ENCODE measurements at places on chromosomes 3 and 15.
A peak's percentile ranks its signal among the peaks of the same experiment; 100 is the strongest.

DNA sequence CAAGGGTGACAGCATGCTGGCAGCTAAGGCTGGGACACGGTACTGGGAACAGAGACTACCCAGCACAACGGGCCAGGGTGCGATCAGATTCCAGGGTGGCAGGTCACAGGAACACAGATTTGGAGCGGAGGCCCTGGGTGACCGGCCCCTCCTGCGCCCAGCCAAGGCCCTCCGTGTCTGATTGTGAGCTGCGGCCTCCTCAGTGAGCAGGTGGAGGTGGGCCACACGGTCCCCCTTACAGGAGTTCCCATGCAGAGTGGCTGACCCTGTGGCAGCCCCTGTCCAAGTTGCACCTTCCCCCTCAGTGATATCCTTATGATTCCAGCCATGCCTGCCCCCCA is 28.9 kb upstream of the PARL start:
- DNase-seq: no peak

DNA sequence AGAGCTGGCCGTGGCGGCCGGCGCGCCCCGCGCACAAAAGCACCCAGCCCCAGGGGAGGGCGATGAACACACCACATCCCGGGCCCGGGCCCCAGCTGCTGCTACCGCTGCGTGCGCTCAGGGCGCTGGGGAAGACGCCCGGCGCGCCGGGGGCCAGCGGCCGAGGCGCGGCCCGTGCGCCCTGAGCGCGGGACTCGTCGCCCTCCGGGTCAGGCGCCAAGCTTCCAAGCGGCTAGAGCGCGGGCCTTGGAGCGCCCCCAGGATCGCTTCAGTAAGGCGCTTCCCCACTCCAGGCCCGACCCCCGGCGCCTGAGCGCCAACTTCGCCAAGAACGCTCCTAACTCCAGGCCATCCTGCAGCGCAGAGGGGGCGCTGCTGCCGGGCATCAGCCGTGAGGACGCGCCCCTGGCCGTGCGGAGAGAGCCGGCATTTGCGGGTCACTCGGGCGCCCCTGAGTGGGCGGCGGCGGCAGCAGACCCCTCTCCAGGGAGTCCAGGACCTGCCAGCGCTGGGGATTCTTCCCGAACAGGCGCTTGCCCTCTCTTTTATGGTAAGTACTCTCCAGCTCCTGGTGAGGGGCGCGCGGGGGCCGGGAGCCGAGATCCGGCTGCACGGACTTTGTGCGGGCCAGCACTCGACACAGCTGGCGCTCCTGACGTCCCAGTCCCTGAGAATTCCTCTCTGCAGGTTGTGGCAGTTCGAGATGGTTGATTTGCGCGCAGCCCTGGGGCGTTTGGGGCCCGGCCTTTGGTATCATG is 475 bp downstream of the SPSB4 start:
- no peak for DNase-seq

DNA sequence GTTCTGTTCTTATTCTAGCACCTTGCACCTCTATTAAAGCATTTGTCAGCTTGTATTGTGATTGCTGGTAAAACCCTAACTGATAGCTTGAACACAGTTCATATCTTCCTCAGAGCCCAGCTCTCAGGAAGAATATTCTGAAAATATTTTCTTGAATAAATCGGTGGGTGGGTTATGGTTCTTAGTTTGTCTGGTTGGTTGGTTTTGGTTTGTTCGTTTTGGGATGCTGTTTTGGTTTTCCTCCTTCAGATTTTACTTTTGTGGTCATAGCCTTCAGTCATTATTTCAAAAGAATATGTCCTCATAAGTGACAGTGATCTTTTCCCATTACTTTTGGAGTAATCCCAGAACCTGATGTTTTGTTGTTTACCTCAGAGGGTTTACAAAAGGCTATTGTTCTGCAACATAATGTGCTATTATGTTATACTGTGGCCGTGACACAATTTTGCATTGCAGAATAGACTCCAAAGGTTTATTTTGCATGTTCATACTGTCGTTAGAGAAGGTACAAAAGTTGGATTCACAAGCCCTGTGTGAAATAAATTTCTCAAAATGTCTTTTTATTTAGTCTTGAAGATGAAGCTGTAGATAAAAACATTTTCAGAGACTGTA is 2.7 kb upstream of the TMEM87A start:
- no peak for DNase-seq

GRCh38 chr15:37516621-37517020 is 416.3 kb upstream of the MEIS2 start:
- DNase-seq: no peak

DNA sequence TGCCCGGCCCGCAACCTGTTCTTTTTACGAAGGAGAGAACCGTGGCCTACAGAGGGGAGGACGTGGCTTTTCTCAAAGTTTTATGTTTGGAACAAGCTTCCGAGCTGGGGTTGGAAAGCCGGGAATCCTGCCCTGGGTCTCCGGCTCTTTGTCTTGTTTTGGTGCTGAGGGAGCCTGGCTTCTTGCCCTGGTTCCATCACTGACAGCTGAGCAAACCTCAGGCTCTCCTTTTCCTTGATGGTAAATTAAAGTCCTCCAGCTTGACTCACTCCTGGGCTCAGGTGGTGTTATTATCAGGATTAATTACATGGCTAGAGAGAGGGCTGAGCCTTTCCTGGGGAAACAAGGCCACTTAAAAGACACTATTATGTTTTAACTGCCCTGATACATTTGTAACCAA is 289.5 kb upstream of the RGMA start:
- DNase-seq: no peak

DNA sequence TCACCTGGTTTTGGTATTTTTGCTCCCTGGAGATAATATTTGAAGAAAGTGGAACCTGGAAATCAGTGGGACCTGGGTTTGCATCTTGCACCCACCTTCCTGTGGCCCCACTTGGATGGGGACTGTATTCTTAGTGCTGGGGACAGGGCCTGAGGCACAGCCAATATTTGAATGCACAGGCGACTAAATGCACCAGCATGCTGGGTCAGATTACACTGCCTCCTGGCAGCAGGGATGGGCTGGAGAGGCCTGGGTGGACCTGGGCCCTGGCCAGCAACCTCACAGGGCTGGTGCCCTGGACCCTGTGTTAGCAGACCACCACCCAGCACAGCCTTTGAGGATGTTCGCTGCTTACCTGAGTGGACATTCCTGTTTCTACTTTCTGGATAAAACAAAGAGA is 10.5 kb downstream of the ITIH4 start:
- no peak for DNase-seq

DNA sequence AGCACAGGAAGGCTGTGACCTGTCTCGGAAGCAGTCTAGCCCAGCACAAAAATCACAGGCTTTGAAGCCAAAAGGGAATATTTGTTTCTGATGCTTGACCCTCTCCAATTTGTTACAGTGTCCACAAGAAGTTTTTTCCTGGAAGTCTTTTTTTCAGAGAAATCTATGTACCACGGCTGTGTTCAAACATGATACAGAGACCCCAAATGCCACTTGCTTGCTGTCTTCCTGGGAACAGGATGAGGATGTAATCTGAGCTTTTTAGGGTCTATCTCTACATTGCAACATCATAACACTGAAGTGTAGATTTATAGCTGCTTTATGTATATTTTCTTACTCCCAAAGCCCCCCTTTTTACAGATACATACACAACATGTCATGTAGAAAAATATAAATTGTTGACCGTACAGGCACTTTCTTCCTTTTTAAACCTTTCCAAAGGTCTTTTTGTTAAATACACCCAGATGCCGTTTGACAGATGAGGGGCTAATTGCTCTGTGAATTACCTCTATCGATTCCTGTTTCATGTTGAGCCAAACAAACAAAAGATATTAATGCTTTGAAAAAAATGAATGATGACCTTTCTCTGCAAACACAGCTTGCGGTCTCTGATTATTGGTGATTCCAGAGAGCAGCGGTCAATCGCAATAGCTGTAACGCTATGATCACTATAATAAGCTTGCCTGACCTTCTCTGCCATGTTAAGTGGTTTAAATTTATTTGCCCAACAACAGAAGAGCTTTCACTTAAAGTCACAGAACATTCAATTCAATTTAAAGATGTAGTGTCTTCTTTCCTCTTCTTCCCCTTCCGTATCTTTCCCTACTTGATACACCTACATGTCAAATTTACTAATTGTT is 875.9 kb upstream of the NR2F2 start:
- DNase-seq: no peak

DNA sequence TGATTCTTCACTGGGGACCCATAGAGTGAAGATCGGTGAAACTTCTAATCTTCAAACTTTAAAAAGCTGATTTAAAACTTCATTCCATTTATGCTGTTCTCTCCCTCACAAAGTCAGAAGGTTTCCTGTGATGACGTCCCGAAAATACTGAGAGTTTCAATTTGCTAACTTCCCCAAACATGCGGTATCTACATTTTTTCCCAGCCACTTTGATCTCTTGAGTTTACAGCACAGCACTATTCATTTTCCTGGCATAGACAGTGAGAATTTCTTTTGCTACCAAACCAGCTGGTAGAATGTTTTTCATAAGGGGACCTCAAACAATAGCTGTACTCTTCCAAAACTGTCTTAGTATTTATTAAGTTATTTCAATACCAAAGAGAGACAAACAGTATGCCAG is 156.8 kb downstream of the LSAMP start:
- DNase-seq: no peak

DNA sequence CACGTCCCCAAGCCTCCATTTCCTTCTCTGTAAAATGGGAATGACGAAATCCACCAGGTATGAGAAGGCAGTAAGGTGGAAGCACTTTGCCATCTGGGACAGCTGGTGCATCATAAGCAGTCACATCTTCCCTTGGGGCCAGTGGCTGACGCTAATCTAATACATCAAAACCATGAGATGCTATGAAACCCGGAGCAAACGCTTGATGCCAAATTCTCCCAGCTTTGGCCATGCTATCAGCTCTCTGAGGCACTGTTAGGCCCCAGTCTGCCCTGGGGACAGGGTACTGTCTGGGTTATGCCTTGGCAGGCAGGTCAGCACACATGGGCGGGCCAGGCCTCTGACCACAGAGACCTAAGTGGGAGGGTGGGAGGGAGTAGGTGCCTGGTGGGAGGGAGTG is 66.1 kb downstream of the ADAMTS17 start:
- no peak for DNase-seq

- DNase-seq: peak; percentile 73
Measured at GRCh38 chr3:57100046-57100695, 39.7 kb downstream of the SPATA12 start.

- no peak for DNase-seq
Measured at GRCh38 chr3:7508821-7509220, 647.9 kb downstream of the GRM7 start.

- DNase-seq: no peak
Measured at GRCh38 chr3:38636464-38636863, 13.0 kb downstream of the SCN5A start.

GRCh38 chr3:146313031-146313745 is 62.3 kb upstream of the PLSCR4 start:
- no peak for DNase-seq

DNA sequence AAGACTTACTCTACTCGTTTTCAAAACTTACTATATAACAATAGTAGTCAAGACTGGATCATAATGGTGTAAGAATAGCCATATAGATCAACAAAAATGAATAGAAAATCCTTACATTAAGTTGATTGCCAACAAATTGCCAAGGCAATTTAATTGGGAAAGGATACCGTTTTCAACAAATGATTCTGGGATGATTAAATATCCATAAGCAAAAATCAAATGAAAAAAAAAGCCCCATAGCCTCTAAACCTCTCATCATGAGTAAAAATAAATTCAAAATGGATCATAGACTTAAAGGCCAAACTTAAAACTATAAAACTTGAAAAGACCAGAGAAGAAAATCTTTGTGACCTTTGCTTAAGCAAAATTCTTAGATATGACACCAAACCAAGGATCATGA is 5.3 kb upstream of the SNRK start:
- no peak for DNase-seq

DNA sequence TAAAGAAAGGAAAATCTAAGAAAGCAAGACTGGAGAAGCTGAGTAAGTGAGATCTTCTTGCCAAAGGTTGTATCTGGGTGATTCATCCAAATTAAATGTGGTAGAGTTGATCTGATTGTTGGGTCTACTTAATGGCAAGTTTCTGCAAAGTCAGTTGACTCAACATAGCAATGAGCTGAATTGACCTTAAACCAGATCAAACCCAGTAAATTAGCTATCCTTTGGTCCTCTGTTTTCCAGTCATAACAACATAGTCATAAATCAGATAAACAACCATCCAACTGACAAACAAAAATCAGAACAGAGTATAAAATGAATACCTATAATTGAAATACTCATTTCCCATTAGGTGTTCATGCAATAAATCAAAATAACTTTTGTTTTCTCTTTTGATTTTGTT is 142.6 kb upstream of the CFAP20DC start:
- no peak for DNase-seq

- DNase-seq: no peak
Measured at GRCh38 chr3:179967622-179968021, 69.1 kb downstream of the PEX5L start.

DNA sequence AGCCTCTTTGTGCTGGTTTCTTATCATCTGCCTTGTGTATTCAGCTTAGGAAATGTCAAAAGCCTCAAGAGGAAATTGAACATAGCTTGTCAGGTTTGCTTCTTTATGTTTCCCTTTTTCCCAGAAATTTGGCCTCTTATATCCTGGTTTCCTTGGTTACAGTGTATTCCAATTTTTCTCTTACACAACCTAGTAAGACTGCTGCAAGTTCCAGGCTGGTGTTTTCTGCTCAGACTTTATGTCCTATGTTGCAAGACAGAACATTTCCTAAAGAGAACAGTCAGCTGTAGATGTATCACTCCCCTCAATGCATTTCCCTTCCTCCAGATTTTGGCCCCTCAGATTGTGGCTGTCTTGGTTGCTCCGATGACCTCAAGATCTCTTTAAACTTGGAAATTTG is 102.5 kb downstream of the SH3GL3 start:
- no peak for DNase-seq

DNA sequence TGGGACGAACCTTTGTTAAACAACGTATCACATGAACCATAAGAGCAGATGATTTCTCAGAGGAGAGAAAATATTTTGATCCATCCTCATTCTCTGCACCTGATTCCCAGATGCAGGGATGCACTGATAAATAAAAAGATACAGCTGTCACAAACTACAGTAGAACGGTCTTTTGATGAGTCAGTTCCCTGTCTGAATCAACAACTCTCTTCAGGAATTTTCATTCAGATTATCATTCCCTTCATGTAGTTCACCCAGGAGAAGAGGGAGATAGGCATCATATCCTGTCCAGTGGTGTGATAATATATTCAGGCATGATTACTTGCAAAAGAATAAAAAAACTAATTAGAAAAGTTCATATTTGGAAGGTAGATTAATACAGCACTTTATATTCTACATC is 521.5 kb downstream of the PYDC2 start:
- DNase-seq: no peak

- DNase-seq: peak; percentile 20
Measured at GRCh38 chr15:60000113-60000823, 3.8 kb upstream of the FOXB1 start.

Data from T47D (cell line).